ENCODE measurements at places on chromosomes 5 and 9.

- no peak for DNase-seq
Measured at GRCh38 chr5:62059960-62060359, 246.0 kb upstream of the KIF2A start.

- DNase-seq = no peak
Measured at GRCh38 chr9:131254626-131255025, 21.7 kb downstream of the FAM78A start.

DNA sequence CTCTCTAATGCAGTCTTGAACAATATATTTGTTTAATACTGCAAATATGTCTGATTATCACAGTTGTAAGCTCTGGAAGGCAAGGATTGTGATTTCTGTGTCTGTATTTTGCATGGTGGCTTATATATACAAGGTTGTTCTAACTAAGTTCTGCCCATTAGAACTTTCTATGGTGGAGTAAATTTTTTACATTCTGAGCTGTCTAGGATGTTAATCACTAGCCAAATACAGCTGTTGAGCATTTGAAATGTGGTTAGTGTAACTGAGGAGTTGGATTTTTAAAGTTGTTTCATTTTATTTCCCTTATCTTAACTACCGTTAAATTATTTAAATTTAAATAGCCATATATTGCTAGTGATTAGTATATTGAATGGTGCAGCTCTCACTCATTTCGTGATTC is 64.3 kb upstream of the DMRTA1 start:
- DNase-seq = no peak

GRCh38 chr5:107594253-107595045 is 76.3 kb downstream of the EFNA5 start:
- no peak for DNase-seq

GRCh38 chr5:71679714-71680113 is 39.4 kb upstream of the CARTPT start:
- no peak for DNase-seq

DNA sequence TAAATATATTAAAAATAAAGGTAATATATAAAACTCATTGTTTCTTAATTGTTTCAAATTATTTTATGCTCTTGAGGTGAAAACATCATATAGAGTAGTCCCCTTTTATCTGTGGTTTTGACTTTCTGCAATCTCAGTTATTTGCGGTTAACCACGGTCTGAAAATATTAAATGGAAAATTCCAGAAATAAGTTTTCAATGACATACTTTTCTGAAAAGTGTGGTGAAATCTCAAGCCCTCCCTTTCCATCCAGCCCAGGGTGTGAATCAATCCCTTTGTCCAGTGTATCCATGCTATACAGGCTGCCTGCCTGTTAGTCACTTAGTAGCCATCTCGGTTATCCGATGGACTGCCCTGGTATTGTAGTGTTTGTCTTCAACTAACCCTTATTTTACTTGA is 546.7 kb upstream of the DMAC1 start:
- no peak for DNase-seq

DNA sequence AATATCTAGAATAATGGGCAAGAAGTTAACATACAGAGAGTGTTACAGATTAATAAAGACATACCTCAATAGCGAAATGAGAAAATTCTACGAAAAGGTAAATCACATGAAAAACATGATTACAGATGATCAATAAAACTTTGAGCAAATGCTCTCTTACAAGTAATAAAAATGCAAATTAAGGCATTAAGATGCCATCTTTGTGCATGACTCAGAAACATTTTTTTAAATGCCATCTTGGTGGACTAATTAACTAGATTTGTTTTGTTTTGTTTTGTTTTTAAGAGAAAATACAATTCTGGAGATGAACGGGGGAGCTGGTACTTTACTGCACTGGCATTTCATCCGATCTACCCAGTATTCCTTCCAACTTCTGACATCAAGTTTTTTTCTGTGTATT is 130.2 kb downstream of the SUSD1 start:
- DNase-seq = no peak

DNA sequence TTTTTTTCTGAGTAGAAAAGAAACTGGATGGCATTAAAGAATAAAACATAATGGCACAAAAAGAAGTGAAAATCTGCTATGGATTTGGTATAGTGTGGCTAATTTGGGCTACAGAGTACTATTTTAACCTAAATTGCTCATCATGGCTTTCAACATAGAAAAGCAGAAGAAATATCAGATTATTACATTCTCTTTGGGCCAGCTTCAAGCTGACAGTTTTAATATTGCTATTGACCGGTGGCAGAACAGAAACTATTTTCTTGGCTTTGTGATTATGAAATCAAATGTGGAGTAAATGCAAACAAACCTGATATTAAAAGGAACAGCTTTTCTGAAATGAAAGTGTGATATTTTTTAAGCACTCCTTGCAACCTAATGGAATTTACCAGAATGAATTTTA is 301.5 kb downstream of the EPB41L4A start:
- no peak for DNase-seq

DNA sequence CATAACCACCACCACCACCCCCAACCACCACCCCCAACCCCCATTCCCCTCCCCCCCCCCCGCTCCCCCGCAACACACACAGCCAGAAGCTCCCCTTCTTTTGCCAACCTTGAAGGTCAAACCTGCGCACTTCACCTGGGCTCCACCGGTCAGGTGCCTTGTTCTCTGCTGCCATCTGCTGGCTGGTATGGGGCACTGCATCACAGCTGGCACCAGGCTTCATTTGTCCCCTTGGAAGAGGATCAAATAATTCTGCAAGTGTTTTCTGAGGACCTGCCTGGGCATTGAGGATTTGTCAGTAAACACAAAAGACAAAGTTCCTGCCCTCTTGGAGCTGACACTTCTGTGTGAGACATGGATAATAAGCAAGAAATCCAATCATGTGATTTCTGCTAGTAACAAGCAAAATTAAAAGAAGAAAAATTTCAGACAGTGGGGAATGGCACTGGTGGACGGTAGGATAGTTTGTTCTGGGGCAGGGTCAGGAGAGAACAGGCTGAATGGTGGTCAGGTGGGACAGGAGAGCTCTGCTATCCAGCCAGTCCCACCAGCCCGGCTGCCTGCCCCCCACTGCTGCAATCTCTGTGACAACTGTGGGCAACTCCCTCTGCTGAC is 55.6 kb upstream of the LMX1B start:
- peak; percentile 52 for DNase-seq

DNA sequence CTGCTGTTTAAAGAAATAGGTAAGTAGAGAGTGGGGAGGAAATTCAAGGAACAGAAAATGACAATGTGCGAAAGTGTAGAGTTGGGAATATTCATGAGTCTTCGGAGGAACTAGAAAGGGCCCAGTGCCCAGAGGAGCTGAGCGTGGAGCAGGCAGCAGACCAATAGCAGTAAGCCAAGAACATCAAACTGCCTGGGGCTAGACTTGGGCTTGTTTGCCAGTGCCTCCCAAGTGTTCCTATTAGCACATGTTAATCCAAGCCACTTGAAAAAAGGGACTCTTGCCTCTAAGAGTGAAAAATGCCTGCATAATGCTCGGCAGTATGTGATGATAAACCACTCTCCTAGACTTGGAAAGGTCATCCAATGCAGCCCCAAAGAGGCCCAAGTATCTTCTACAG is 1.2 kb upstream of the TAL2 start:
- no peak for DNase-seq

DNA sequence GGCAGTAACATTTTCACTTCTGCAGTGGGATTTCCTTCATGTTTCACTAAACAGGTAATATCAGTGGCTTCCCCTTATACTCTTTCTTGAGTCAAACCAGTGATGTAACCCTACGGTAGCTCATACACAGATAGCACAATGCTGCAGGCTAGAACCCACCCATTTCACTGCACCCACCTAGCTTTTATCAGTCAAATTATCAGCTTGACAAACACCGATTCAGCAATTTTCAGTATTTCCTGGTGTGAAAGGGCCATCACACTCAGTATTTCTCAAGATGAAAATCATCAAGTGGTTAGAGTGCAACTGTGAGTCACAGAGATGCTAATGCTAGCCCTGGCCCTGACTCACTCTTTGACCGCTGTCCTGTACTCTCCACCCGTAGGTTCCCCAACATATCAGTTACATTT is 242.3 kb upstream of the PTGER4 start:
- no peak for DNase-seq

DNA sequence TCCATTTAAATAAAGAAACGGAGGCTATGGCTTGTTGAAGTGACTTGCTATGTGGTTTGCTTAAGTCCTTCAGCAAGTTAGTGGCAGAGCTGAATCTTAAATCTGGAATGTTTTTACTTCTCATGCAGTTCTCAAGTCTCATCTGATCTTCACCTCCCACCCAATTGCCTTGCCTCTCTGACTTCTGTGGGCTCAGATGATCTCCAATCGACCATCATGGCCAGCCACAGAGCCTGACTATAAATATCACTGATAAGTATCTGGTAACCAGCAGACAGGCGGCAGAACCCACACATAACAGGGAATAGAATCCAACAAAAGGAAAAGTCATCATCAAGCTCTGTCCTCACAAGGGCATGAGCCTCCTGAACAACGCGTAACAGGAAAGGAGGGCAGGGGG is 149.9 kb downstream of the FAM114A2 start:
- DNase-seq = no peak

DNA sequence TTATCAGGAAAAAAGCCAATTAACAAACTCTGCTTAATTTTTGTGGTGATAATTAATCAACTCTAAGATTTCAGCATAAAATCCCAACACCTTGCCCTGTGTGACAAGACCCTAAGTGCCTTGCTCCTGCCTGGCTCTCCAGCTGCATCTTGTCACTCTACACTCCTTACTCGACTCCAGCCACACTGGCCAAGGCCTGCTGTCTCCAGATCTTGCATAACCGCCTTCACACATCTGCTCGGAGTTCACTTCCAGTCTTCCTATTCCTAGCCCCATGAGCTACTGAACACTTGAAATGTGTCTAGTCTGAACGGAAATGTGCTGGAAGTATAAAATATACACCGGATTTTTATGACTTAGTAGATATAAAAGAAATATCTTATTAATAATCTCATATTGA is 259.6 kb downstream of the EPB41L4A start:
- DNase-seq = no peak

GRCh38 chr5:149550268-149550583 is 1.0 kb downstream of the CSNK1A1 start:
- DNase-seq = no peak
